HEK293T (cell line): ENCODE measurements at places on chromosomes 1 and 21.
A peak's percentile ranks its signal among the peaks of the same experiment; 100 is the strongest.

- peak; percentile 28 for DNase-seq
Observed at GRCh38 chr21:27047283-27047657, 80.4 kb upstream of the ADAMTS5 start.

DNA sequence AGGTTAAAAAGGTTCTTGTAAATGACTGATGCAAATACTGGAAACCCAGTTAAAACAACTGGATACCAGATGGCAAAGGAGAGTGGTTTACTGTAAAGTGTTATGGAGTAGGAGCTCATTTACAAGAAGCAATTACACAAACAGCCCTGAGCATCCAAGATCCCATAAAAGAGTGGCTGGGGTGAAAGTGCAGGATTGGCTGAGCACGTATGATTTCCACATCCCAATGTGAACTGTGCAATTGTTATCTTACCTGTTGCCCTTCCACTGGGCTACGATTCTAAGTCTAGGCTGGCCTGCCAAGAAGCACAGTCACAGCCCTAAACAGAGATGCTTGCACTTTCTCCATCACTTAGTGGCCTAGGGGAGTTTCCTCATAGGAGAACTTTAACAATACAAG lies 277.6 kb upstream of the RUNX1 start:
- no peak for DNase-seq

GRCh38 chr1:66183400-66183799 lies 350.6 kb upstream of the SGIP1 start:
- no peak for DNase-seq

DNA sequence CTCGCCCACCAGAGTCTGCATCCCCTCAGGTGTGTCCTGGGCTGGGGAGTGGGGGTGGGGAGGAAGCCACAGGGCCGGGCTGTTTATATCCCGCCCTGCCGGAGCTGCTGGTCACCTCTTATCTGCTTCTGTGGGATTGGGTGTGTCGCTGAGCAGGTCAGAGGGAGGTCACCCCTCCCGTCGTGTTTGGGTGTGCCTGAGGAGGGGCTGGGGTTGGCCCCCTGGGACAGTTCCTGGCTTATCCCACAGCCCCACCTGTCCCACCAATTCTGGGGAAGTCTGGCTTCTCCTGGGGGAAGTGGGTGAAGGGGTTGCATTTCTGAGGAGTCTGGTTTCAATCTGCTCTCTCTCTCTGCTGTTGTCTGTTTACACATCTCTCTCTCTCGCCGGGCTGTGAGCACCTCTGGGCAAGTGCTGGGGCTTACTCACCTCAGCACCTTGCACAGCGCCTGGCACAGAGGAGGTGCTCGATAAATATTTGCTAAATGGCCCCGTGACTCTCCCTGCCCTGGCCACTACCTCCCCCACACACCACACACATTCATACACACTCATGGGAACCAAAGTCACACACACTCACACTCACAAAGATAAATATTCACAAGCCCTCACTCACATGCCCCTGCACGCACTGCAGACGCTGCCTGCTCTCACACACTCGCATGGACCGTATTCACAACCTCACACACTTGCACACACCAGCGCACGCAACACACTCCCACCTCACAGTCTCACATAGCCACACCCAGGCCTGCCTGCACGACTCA lies 8.3 kb downstream of the ELF3 start:
- DNase-seq: no peak

- no peak for DNase-seq
Observed at GRCh38 chr21:17540530-17540929, 27.7 kb downstream of the CXADR start.

DNA sequence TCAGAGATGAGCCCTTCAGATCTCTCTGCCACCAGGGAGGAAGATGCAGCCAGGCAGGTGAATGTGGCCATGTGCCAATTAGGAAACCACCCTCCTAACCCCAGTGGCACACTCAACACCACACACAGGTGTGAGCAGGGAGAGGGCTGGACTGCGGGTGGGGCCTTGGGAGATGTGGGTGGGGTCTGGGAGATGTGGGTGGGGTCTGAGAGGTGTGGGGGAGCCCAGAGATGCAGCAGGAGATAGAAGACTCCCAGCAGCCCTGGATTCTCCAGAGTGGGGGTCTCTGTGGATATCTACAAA lies 43.2 kb upstream of the COL6A1 start:
- DNase-seq: no peak

GRCh38 chr1:76562292-76562691 lies 305.0 kb upstream of the ST6GALNAC5 start:
- DNase-seq: no peak

- no peak for DNase-seq
Observed at GRCh38 chr1:209354840-209355165, 228.7 kb upstream of the CAMK1G start.

DNA sequence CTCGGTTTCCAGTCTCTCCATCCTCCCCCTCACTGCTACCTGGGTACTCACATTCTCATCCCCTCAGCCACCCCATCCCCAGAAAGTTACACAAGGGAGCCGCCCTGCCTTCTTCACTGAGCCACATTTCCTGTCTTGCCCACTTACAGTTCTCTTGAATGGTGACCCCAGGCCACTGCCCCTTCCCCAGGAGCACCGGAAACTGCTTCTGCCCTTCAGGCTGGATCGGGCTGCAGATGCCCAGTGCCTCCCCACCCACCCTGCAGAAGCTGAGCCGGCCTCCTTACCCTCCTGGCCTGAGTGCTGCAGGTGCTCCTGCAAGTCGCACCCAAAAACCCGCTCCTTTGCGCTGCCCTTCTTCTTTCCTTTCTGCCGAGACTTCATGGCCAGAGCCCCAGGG lies 450 bp downstream of the ARHGAP30 start:
- no peak for DNase-seq

- DNase-seq: no peak
Observed at GRCh38 chr1:154733621-154734020, 125.6 kb upstream of the ADAR start.

- no peak for DNase-seq
Observed at GRCh38 chr1:178020968-178021640, 51.2 kb upstream of the SEC16B start.

GRCh38 chr1:26981146-26981846 lies 12.2 kb upstream of the TRNP1 start:
- no peak for DNase-seq

- no peak for DNase-seq
Observed at GRCh38 chr1:11977625-11978024, 2.6 kb upstream of the MFN2 start.

- no peak for DNase-seq
Observed at GRCh38 chr1:41536361-41536802, 51.9 kb upstream of the EDN2 start.

- no peak for DNase-seq
Observed at GRCh38 chr1:207798847-207799246, 47.0 kb downstream of the CD46 start.
